ENCODE measurements at places on chromosomes 7 and 10.

DNA sequence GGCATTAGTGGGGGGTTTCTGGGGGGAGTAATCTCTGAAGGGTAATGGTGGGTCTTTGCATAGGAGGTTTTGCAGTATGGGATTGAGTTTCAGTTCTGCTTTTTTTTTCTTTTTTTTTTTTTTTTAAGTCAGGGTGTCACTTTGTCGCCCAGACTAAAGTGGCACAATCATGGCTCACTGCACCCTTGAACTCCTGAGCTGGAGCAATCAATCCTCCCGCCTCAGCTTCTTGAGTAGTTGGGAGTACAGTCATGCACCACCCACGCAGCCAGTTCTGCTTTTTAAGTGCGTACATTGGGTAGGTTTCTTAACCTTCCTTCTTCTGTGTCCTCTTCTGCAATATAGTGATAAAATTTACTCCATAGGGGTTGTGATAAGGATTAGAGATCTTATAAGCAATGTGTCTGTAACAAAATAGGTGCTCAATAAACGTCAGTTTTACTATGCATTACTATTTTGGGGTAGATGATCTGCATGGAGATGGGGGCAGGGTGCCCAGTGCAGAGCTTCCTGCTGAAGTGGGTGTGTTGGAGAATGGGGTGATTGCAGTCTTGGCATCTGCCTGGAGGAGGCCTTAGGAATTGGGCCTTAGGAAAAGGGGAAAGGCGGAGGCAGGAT, 9.6 kb downstream of the KAZALD1 start:
- peak; percentile 69 for DNase-seq

GRCh38 chr7:158957921-158958491, 101.6 kb downstream of the DYNC2I1 start:
- DNase-seq: peak; percentile 44

GRCh38 chr7:73539709-73540108, 17.6 kb upstream of the BAZ1B start:
- DNase-seq: no peak

GRCh38 chr10:119680650-119681081, 29.5 kb downstream of the BAG3 start:
- peak; percentile 9 for DNase-seq

DNA sequence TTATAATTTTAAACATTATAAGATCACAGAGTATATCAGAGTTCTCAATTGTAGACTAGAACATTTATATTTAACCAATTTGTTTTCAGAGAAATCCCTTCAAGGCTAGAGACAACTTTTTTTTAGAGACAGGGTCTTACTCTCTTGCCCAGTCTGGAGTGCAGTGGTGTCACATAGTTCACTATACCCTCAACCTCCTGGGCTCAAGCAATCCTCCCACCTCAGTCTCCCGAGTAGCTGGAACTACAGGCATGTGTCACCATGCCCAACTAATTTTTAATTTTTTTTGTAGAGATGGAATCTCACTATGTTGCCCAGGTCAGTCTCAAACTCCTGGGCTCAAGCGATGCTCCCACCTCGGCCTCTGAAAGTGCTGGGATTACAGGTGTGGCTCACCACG, 15.3 kb downstream of the UCMA start:
- no peak for DNase-seq

- peak; percentile 52 for DNase-seq
Measured at GRCh38 chr7:66167773-66168387, 37.3 kb upstream of the TPST1 start.

- DNase-seq: no peak
Measured at GRCh38 chr10:97512993-97513392, 14.3 kb downstream of the UBTD1 start.

DNA sequence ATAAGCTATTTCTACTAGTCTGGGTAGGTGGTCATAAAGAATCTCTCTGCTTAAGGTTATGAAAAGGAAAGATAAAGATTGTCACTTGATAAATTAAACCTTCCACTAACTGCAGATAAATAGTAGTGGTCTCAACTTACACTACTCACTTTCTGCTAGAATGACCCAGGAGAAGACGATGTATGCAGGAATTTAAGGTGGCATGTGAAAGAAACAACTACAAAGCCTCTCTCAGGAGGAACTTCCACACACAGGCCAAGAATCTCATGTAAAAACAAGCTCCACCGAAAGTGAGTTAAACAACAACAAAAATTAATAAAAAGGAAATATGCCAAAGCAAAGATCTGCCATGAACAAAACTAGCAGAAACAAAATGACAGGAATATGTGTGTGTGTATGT, 165.4 kb downstream of the CDC14C start:
- DNase-seq: no peak

DNA sequence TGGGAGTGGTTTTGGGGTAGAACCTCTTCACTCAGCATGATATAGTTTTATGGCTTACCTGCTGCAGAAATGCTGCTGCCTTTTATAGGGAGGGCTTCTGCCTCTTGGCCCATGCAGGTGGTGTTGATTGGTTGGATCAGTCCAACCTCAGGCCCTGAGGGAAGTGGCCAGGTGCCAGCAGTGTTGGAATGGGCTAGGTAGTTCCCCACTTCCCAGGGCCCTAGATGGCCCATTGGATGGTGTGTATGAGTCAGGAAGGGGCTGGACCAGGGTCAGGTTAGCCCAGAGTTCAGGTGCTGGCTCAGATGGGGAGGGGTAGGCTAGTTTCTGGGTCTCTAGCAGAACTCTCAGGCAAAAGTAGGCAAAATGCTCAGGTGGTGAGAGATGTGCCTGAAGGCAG, 455.5 kb downstream of the CCSER2 start:
- no peak for DNase-seq

DNA sequence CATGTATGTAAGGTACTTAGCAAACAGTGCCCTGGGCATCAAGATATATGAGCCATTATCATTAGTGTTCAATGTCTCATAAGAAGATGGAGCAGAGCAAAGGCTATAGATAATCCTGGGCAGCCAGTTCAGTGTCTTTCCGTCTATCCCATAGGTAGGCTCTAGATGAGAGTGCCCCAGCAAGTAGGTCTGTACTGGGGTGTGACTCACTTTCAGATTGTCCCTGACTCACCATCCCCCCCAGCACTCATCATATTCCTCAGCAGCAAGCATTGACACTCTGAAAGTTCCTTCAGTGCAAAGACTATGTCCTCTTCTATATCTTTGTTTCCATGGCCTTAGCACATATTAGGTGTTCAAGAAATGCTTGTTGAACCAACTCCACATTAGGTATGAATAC, 20.0 kb upstream of the FAM204A start:
- DNase-seq: no peak

DNA sequence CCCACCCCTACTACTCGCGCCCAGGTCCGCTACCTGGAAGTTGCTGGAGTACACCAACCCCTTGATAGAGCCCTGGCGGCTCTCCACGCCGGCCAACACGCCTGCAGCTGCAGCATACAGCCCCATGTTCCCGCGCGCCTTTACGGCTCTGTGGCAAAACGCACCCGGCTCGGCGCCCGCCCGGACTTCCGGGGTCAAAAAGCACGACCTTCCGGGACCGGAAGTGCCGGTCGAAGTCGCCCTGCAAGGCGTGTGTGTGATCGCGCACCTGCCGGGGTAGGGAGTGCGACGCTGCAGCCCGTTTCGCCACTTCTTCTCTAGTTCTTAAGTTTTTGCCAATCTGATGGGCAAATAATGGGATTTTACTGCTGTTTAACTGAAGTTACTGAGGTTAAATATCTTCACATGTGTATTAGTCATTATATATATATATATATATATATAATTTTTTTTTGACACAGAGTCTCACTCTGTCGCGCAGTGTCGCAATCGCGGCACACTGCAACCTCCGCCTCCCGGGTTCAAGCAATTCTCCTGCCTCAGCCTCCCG, at the start of gene NSUN5:
Gene NSUN5, minus strand, starts transcription at position 162 of the 550 bp plus-strand sequence. Its CDS starts 36 bp downstream, at position 126.
- peak; percentile 92 for DNase-seq

DNA sequence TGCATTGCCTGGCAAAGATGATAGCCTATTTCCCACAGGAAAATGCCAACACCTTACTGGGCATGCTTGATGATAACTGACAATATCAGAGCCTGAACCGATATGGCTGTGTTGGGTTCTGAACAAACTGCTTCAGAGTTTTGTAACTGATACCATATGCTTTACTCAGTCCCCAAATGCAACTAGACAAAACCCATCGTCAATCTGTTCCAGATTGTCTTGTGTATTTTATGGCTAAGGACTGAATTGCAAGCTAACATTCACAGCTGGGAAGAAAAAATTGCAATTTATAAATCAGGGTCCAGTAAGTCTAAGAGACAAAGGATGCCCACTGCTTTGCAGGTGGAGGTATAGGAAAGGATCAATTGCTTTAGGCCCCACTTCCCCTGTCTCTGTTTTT, 116.8 kb upstream of the WNT16 start:
- no peak for DNase-seq
